ENCODE measurements at places on chromosomes 1 and 21.
A peak's percentile ranks its signal among the peaks of the same experiment; 100 is the strongest.

DNA sequence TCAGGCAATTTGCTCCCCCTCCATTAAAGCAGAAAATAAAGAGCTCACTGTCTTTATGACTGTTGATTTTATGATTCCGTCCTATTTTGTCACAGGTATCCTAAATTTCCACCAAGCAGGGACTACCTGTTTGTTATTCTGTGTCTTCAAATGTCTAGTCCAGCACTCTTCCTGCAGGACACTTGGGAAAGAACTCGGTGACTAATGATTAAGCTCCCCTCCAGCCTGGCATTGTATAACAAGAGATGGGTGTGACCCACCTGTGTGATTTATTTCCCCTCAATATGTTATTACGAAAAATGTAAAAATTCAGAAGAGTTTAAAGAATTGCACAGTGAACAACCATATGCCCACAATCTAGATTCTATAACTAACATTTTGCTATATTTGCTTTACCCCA, 42.9 kb upstream of the LRRN2 start:
- DNase-seq: no peak

DNA sequence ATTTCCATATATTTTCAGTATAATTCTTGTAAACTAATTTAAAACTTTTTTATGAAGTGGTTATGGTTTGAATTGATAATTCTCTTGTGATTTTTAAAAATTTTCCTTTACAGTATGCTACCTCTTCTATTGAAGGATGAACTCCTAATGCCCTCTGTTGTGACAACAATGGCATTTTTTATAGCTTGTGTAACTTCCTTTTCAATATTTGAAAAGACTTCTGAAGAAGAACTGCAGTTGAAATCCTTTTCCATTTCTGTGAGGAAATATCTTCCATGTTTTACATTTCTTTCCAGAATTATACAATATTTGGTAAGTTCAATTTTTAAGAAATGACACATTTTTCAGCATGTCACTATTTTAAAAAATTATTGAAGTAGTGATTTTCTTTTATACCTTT, 61.4 kb downstream of the ALG6 start:
- DNase-seq: no peak

GRCh38 chr1:86423473-86423872, 498 bp upstream of the CLCA2 start:
- no peak for DNase-seq

DNA sequence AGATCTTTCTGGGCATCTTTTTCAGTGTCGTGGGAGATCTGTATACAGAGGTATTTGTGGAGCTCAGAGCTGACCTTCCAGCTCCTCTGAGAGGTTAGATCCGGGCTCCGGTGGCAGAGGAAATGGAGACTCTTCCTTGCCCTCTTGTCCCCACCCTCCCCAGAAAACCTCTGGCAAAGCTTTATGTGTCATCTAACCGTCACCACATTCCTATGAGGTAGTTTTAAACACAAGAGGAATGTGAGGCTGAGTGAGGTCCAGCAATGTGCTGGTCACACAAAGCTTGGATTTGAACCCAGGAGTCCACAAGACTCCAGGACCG, 1.2 kb downstream of the CD160 start:
- DNase-seq: no peak

GRCh38 chr1:206112600-206113301, 4.4 kb downstream of the AVPR1B start:
- DNase-seq: no peak

- DNase-seq: no peak
These were observed 340.2 kb upstream of the ADAMTS5 start for GRCh38 chr21:27306791-27307775.

DNA sequence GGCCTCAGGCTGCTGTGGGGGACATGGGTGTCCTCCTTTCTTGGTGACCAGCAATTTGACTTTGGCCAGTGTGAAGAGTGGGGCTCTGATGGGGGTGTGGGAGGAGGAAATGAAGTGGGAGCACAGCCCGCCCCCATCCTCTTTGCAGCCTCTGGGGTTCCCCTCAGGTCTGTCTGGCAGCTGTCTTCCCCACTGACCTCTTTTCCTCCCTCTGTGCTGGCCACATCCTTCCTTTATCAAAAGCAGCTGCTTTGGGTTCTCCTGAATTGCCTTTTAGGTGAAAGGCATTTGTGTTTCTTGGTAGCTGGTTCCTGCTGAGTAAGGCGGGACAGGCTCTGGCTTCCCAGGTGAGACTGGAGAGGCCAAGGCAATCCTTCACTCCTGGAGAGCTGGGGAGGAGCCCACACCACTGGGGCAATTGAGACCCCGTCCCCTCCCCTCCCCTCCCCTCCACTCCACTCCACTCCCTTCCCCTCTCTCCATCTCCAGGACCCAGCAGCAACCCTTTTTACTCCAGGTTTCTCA, 24.9 kb downstream of the PCAT6 start:
- DNase-seq: no peak

DNA sequence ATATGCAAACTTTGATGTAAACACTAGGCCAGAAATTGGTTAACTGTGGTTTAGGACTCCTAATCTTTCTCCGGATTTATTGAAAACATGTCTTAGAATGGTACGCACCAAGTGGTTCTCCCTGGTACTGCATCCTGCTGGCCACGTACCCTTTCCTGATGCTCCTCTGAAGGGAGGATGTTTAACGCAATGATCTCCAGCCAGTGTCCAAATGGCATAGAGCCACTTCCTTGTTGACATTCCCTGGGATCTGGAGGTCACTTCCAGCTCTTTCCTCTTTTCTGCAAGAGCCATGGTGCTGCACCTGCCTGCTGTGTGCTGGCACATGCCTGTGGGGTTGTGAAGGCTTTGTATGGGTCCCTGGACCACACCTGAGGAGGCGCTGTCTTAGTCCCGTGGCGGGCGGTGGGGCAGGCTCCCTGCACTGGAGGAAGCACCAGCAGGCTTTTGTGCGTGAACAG, 53.9 kb downstream of the GALNT2 start:
- no peak for DNase-seq

DNA sequence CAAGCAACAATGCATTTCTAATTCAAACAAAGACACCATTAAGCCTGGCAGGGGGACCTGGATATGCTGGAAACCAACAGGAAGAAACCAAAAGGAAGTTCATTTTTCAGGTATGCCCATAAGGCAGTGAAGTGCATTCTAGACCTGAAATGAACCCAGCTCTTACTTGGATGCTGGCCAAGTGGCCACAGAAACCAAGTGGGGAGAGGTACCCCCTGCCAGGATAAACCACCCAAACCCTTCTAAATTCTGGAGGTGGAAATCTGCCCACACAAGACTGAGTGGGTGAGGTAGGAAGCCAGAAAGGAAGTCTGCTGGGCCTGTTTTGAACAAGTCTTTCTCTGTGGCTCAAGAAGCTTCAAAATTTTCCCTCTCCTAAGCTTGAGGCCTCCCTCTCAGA, 2.6 kb downstream of the CD5L start:
- DNase-seq: no peak

- no peak for DNase-seq
These were observed 50.4 kb upstream of the KIAA1614 start for GRCh38 chr1:180862305-180862704.

- DNase-seq: no peak
These were observed 132.2 kb downstream of the SYT2 start for GRCh38 chr1:202578001-202578504.

GRCh38 chr1:19737104-19737825, 62.5 kb downstream of the TMCO4 start:
- DNase-seq: no peak

- no peak for DNase-seq
These were observed 70.9 kb upstream of the SELENON start for GRCh38 chr1:25729045-25729444.

- no peak for DNase-seq
These were observed 25.6 kb upstream of the NFIA start for GRCh38 chr1:61056573-61057439.

DNA sequence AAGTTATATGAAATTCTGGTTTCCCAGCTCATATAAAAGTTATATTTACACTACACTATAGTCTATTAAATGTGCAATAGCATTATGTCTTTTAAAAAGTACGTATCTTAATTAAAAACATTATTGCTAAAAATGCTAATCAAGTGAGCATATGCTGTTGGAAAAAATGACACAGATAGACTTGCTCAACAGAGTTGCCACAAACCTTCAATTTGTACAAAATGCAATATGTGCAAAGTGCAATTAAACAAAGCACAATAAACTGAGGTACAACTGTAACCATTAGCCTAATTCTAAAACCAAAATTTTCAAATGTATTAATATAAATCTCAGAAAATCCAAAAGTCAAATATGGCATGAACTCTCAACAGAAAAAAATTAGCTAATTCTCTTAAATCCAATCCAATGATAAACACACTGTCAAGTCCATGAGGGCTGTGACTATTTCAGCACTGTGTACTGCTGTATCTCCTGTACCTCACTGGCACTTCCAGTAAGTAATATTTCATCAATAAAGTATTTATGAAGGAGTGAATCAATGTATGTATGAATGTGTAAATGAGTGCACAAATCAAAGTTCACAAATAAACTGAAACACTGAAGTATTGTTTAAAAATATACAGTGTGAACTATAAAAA, 116.3 kb downstream of the AKT3 start:
- DNase-seq: no peak

- DNase-seq: no peak
These were observed 3.5 kb downstream of the PTCH2 start for GRCh38 chr1:44839576-44839975.

DNA sequence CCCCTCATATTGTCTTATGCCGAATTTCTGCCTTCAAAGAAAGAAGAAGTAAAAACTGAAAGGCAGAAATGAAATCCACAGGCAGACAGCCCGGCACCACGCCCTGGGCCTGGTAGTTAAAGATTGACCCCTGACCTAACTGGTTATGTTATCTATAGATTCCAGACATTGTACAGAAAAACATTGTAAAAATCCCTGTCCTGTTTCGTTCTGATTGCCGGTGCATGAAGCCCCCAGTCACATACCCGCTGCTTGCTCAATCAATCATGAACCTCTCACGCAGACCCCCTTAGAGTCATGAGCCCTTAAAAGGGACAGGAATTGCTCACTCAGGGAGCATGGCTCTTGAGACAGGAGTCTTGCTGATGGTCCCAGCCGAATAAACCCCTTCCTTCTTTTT, 49.3 kb downstream of the JMJD4 start:
- no peak for DNase-seq

- DNase-seq: no peak
These were observed 489.7 kb downstream of the NPHP4 start for GRCh38 chr1:5502311-5503194.

DNA sequence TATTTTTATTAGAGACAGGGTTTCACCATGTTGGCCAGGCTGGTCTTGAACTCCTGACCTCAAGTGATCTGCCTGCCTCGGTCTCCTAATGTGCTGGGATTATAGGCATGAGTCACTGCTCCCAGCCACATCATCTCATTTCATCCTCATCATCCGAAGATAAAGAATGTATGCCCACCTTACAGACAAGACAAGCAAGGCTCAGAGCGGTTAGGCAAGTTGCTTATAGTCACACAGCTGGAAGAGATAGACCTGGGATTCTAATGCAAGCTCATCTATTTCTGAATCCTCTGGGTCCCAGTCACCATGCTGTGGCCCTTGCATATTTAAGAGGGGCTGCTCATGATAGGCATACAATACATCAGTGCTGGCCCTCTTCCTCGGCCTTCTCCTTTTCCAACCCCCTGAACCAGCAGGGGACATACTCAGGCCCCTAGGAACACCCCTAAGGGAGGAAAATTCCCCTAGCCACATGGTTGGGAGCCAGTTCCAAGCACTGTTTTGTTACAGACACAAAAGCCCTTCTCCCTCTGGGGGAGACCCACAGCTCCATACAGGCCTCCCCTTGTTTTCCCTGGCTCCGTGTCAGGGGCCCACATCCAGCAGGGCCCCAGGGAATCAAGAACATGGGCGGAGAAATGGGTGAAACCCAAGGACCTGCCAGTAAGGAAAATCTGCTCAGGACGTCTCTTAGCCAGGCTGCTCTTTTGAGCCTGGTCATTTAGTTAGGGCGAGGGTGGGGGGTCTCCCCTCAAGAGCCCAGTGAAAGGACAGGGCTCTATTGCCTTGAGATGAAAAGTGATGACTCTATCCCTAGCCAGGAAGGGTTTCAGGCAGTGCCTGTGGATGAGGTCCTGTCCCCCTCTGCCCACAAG, 6.9 kb downstream of the CSRP1 start:
- DNase-seq: peak; percentile 76

DNA sequence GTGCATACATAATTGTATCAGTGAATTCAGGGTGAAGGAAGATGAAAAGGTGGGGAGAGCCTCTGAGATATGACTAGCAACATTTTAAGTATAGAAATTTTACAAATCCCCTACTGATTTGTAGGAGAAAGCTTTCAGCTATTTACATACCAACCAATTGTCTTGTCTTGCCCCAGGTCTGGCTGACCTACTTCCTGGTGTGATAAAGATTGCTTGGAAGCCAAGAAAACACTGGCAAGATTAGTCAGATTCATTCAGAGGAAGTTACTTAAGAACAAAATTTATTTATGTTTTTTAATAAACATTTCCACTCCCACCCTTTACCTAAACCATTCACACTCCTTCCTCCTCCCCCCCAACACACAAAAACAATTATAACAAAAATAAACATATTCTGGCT, 17.5 kb downstream of the PTGS2 start:
- no peak for DNase-seq

GRCh38 chr1:224497714-224498573, 63.3 kb upstream of the WDR26 start:
- no peak for DNase-seq

DNA sequence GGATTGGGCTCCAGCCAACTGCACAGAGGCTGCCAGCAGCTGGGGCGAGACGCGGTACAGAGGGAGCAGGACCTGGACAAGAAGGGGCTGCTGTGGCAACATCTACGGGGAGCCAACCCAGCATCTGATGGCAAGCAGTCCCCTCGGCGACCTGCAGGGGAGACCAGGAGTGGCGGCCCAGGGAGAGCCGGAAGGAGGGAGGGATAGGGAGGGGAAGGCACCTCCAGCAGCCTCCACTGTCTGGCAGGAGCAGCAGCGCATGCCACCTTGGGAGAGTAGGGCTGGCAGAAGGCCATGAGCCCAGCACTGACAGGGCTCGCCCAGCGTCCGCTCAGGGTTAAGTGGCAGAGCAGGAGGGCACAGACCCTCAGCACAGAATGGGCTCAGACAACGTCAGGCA, 17.3 kb downstream of the CHD5 start:
- no peak for DNase-seq

DNA sequence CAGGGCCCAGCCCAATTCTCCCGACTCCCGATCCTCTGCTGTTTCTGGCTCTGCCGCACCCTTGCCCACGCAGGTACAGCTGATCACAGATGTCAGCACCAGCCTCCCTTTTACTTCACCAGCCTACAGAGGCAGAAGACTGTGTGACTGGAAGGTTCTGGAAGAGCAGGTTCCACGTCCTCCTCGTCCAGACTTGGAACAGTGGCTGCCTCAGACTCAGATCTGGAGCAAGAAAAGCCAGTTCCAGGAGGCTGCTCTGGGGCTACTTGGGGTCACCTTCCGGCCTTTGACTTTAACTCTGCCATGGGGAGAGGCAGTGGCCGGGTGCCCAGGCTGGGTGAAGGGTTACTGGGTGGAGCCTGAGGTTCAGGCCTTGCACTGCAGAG, 16.1 kb upstream of the KLHDC7A start:
- DNase-seq: no peak

GRCh38 chr1:83998498-83999315, at the start of gene TTLL7:
TTLL7 (minus strand) TSS chr1:83999132; CDS start chr1:83952211, 46,921 bp downstream.
- peak; percentile 88 for DNase-seq

GRCh38 chr1:19770436-19771190, 29.1 kb downstream of the TMCO4 start:
- DNase-seq: no peak

- DNase-seq: no peak
These were observed 14.8 kb downstream of the PSEN2 start for GRCh38 chr1:226884966-226885820.

- DNase-seq: no peak
These were observed 96.9 kb upstream of the SGIP1 start for GRCh38 chr1:66437136-66437401.

All from anterior cingulate cortex (tissue), 58 donors.